ENCODE measurements at places on chromosomes 11 and 22.

DNA sequence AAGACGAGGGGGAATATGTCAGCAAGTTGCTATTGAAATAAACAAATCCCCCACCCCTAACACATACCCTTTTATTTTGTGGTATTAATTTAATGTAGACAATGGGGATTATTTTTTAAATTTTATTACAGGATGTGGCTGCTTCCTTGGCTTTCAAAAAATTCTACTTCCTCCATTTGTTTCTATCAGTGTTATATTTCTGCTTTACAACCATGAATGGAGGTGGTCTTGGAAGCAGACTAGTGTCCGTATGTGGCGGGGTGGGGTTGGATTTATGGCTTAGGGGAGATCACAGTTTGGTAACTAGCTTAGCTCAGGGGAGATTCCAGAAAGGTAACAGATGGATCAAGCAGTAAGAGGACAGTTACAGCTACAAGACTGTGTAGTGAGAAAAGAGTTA lies 39.3 kb upstream of the PICALM start:
- DNase-seq: no peak

DNA sequence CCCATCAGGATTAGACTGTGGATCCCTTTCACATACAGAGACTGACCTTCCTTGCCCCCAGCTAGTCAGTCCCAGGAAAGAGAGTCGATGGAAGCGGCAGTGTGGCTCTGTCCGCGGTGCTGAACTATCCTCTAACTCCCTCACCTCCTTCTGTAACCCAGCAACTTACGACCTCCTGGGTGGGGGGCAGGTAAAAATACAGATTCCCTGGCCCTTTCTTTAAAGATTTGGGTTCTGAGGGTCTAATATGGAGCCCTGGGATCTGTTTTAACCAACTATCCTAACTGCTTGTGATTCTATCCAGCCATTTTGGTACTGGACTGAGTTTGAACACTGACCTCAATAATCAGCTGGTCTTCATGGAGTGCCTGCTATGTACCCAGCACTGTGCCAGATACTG lies 23.2 kb downstream of the MFNG start:
- DNase-seq: peak; percentile 48

DNA sequence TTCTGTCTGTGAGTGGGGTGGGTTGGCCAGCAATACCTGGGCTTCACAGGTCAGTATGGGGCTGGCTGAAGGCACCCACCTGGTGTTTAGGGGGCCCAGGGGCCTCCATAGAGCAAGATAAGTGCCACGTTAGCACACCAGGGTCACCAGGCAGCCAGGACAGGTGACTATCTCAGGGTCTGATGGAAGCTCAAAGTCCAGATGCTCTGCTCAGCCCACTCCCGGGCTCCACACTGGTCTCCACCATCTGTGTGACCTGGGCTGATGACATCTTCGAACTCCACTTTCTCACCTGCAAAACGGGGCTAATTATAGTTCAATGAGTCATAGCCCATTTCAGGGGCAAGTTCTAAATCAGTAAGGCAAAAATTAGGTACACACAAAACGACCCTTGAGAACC lies 39.4 kb upstream of the PRDM11 start:
- no peak for DNase-seq

GRCh38 chr11:28323621-28324020 lies 215.4 kb downstream of the METTL15 start:
- no peak for DNase-seq

GRCh38 chr11:108167624-108168023 lies 46.3 kb downstream of the ACAT1 start:
- no peak for DNase-seq

GRCh38 chr11:76131671-76132631 lies 74.4 kb downstream of the WNT11 start:
- no peak for DNase-seq

DNA sequence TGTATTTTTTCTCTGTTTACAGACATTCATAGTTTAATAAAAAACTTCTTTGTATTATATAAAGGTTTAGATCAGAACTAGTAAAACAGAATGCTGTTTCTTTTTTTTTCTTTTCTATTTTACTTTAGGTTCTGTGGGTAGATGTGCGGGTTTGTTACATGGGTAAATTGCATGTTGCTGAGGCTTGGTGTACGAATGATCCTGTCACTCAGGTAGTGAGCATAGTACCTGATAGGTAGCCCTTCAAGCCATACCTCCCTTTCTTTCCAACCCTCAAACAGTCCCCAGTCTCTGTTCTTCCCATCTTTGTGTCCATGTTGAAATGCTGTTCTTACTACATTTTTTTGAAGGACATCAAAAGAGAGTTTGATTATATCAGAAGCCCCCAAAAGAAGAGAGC lies 3.2 kb downstream of the ATM start:
- DNase-seq: no peak

- peak; percentile 20 for DNase-seq
Observed at GRCh38 chr22:20205964-20206708, 55.3 kb upstream of the CCDC188 start.

GRCh38 chr11:108286370-108286769 lies 63.5 kb downstream of the ATM start:
- DNase-seq: no peak

- no peak for DNase-seq
Observed at GRCh38 chr11:126139111-126140091, 72.0 kb downstream of the RPUSD4 start.

- DNase-seq: no peak
Observed at GRCh38 chr11:26573896-26574295, 1.8 kb upstream of the MUC15 start.

GRCh38 chr11:94550513-94550912 lies 6.8 kb downstream of the FUT4 start:
- DNase-seq: no peak

GRCh38 chr22:28333088-28333487 lies 346.6 kb downstream of the TTC28 start:
- no peak for DNase-seq

DNA sequence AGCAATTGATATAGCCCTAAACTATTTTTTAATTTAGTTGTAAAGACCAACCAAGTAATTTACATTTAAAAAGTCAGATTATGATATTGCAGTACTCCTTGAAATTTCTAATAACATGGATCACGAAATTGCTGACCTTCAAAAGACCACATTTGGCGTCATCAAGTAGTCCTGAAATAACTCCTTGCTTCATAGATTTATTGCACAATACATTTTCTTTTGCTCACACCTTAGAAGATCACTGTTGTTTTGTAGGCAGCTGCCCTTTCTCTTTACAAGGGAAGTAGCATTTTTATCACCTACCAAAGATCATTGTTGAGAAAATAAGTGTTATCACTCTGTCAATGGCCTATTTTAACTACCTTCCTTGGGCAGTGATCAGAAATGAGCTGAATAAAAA lies 815.8 kb downstream of the METTL15 start:
- no peak for DNase-seq
